Activated naive CD4-positive, alpha-beta T cell treated with anti-CD3 and anti-CD28 coated beads, Interleukin-2, amount 50 U/mL, for 72 hours (primary cell): ENCODE measurements at places on chromosomes 1 and 21. TPM values are rescaled to one million over a fixed set of nuclear protein-coding genes. Genes with fewer than 3 reads are reported as not detected.

The KRTAP13-2 gene
- not detected for total RNA-seq

The TTLL7 gene
- total RNA-seq, result 1.5 TPM

The CFHR3 gene
- total RNA-seq, result not detected

The SZRD1 gene
- 151 TPM for total RNA-seq

The RSBN1 gene
- total RNA-seq, result 21.6 TPM

The OR2L3 gene
- not detected for total RNA-seq

The ASTN1 gene
- total RNA-seq, result not detected

The NCF2 gene
- total RNA-seq, result 4.3 TPM

The C2CD2 gene
- 24.7 TPM for total RNA-seq

The RPRD2 gene
- 26.0 TPM for total RNA-seq

The NCAM2 gene
- not detected for total RNA-seq

The CYP4Z1 gene
- not detected for total RNA-seq

The EXO1 gene
- 69.1 TPM for total RNA-seq

The TMEM269 gene
- total RNA-seq, result 1.7 TPM

The SPRR3 gene
- not detected for total RNA-seq

The OR14K1 gene
- total RNA-seq, result not detected

GRCh38 chr1:2284932-2285331, 56.8 kb downstream of the SKI start:
- DNase-seq, result no peak

DNA sequence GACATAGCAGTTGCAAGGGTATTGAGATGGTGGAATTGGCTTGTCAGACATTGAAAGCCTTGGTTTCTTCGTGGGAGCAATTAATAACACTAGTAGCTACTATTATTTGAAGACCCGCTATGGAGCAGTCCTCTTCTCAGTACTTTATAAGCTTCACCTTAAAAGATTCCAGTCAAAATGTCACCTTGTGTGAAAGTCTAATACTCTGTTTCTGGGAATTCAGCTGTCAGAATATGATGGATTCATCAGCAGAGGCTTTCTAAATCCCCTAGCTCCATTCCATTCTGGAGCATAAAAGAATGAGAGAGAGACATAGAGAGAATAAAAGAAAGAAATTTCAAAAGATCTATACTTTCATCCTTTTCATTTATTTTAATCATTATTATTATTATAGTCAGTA, 375.9 kb upstream of the ADGRL2 start:
- DNase-seq, result no peak

DNA sequence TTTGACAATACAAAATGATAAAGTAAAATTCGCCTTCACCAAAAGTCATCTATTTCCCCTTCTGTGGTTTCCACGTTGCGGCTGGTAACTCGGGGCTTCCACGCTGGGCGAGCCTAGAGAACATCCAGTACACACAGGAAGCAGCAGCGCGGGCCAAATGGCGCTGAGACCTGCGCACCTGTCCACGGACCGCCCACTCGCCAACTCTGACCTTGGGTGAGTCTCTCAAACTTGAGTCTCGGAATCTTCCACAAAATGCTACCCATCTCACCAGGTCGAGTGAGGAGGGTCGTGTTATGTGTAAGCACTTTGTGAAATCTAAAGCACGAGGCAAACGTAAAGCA, 820 bp upstream of the TTF2 start:
- peak; percentile 78 for DNase-seq

GRCh38 chr1:225816643-225817538, 7.0 kb downstream of the EPHX1 start:
- no peak for DNase-seq

GRCh38 chr1:7136166-7136953, 351.1 kb downstream of the CAMTA1 start:
- no peak for DNase-seq

DNA sequence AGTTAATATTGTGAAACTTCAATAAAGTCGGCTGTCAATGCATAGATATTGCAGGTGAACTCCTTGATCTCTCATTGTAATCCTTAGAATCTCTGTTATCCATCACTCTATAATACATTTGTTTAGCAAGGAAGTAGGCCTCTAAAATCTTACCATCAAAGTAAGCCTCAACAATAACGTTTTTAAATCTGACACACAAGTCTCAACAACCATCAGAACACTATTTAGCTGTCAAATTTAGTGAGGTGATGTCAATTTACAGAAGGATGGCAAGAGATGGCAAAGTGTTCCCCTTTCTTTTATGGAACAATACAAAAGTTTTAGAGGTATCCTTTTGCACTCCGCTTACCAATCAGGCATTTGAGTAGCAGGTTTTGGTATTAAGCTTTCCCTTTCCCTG, 67.6 kb downstream of the RWDD3 start:
- DNase-seq, result no peak

- no peak for DNase-seq
Observed at GRCh38 chr21:39346206-39346605, 2.7 kb downstream of the HMGN1 start.

DNA sequence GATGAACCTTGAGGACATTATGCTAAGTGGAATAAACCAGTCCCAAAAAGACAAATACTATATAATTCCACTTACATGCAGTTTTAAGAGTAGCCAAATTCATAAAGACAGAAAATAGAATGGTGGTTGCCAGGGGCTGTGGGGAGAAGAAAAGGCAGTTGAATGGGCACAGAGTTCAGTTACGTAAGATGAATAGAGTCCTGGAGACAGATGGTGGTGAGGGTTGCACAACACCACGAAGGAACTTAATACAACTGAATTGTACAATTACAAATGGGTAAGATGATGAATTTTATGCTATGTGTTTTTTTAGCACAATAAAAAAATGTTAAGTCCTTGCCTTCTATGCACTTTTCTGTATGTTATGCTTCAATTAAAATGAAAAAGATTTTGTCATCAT, 66.6 kb downstream of the CD34 start:
- DNase-seq, result no peak

- DNase-seq, result no peak
Observed at GRCh38 chr1:44351289-44351688, 3.8 kb downstream of the ERI3 start.

DNA sequence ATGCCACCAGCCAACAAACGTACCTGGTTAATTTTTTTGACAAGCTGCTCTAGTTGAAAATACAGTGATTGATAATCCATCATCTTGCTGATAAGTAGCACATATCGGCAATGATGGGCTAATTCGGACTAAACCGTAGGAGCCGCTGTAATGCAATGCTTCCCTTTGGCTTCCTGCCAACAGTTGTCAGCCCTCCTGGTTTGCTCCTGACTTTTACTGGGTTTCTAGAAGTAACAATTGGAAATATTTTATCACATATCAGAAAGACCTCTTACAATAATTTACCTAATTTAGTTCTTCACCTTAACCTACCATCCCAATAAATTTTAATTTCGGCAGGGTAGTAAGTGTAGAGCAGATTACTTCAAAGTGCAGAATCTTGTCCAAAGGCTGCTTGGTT, 148.5 kb downstream of the DHRS3 start:
- no peak for DNase-seq

DNA sequence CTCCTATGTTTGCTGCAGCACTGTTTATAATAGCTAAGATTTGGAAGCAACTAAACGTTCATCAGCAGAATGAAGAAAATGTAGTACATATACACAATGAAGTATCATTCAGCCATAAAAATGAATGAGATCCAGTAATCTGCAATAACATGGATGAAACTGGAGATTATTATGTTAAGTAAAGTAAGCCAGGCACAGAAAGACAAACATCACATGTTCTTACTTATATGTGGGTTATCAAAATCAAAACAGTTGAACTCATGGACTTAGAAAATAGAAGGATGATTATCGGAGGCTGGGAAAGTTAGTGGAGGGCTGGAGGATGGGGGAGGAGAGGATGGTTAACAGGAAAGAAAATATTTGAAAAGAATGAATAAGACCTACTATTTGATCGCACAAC, 1017.6 kb downstream of the KCNT2 start:
- no peak for DNase-seq

DNA sequence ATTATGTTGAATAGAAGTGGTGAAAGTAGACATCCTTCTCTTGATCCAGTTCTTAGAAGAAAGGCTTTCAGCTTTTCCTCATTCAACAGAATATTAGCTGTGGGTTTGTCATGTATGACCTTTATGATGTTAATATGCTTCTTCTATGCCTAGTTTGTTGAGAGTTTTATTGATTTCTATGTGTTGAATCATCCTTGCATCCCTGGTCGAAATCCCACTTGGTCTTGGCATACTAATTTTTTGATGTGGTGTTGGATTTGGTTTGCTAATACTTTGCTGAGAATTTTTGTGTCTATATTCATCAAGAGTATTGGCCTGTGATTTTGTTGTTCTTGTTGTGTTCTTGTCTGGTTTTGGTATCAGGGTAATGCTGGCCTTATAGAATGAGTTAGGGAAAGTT, 20.9 kb downstream of the CD55 start:
- DNase-seq, result no peak

DNA sequence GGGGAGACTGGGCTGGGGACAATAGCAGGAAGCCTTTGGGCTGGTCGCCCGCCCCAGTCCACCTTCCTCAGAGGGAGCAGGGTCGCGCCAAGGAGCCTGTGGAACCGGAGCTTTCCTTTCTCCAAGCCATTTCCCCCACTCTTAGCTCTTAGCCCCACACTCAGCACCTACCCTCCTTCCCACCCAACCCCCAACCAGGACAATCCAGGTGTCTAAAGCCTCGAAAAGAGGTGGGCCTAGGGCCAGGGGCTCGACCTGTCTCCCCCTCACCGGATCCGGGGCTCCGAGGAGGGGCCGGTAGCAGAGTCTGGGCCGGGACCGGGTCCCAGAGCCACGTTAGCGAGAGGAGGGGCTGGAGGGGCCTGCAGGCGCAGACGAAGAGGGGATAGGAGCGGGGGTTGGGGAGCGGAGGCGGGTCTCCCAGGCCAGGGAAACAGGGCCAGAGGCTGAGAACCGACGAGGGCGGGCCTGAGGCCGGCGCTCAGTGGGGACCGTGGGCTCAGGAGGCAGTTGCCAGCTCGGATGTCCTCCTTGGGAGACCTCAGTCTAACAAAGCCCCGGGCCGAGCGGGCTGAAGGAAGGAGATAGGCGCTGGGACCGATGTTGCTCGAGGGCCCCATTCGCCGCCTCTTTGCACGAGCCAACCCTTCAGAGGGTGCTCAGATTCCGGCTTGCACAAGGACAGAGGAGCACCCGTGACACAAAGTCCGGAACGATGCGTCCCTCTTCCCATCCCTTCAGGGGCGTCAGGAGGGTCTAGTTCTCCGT, 943 bp downstream of the SEMA6C start:
- DNase-seq, result no peak

DNA sequence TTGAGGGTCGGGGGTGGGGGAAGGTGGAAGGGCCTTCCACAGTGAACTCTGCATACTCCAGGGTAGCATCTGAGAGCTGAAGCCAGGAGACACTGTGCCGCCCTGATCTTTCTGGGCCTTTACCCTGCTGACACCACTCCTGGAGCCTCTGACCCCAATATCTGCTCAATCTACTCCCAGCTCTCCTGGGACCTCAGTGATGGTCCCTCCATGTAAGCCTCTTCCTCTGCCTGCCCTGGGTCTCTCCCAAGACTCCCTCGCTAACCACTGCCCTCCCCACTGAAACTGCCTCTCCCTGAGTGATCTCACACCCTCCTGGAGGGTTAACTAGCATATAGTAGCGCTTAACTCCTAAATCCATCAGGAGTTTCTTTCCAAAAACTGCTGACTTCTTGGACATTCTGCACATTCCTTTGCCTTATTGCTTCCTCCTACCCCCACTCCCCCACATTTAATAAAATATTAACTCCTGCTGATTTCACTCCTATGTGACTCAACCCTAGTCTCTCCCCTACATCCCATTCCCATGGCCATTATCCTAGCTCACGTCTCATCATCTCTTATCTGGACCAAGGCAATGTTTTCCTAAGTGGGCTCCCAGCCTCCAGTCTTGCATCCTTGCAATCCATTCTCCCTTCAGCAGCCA, 145.6 kb downstream of the HMGB4 start:
- no peak for DNase-seq

- no peak for DNase-seq
Observed at GRCh38 chr1:186303911-186304310, 71.1 kb downstream of the TPR start.

DNA sequence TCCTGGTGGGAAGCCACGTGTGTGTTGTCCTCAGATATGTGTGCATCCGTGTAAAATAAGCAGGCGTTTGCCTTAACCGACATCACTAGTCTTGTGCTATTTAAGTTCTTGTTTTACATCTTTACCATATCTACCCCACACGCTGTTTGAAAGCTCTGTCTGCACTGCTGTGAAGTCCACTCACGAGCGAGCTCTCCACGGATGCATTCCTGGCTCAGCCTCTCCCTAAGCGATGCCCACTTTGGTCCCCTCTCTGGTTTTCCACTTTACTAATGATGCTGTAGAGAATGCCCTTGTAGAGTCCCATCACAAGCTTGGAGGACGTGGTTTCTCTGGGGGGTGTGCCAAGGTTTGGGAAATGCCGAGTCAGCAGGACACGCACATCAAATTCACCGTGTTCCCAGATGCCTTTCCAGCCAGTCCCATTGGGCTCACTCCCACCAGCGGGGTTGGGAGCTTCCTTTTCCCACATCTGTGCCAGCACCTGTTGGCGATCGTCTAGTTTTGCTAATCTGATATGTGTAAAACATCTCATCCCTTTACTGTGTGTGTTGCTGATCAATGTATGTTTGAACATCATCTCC, 43.8 kb downstream of the ACTL8 start:
- no peak for DNase-seq

GRCh38 chr1:170162459-170163246, 16.9 kb downstream of the NTMT2 start:
- DNase-seq, result no peak

GRCh38 chr1:113531321-113531720, 141.0 kb downstream of the MAGI3 start:
- DNase-seq, result no peak

GRCh38 chr1:2429780-2430591, 17.6 kb upstream of the PEX10 start:
- DNase-seq, result no peak

DNA sequence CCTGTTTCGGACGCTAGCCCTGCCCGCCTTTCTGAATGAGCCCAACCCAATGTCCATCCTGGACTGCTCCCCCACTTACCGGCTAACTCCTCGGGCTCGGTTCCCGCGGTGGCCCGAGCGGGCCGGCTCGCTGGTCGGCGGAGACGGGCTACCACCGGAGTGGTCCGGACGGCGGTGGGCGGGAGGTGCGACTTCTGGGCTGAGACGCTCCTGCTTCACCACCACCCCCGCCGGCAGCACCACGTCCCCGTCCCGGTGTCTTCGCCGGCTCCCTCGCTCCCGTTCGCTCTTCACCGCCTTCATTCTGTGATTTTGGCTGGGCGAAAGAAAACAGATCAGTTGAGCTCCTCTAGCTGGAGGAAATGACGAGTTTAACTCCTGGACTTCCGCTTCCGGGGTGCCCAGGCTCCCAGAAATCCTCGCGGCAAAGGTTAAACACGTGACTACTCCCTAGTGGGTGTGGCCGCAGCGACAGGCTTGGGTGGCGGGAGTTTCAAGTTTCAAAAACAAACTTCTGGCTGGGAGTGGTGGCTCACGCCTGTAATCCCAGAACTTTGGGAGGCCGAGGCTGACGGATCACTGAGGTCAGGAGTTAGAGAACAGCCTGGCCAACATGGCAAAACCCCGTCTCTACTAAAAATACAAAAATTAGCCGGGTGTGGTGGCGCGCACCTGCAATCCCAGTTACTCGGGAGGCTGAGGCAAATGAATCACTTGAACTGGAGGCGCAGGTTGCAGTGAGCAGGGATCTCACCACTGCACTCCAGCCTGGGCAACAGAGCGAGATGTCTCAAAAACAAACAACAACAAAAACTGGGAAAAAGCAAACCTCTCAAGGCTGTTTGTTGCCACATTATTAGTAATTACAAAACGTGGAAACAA, at the start of gene SNIP1:
Gene SNIP1, minus strand, starts transcription at position 367 of the 882 bp plus-strand sequence. Its CDS starts 64 bp downstream, at position 303.
- peak; percentile 92 for DNase-seq

GRCh38 chr1:21759818-21760217, 23.1 kb downstream of the USP48 start:
- no peak for DNase-seq

- no peak for DNase-seq
Observed at GRCh38 chr21:21713651-21714180, 715.5 kb downstream of the NCAM2 start.
